Naive thymus-derived CD4-positive, alpha-beta T cell (primary cell): ENCODE measurements at places on chromosomes 4 and X.

GRCh38 chr4:181432335-181432734 is 810.9 kb upstream of the TENM3 start:
- DNase-seq = no peak

DNA sequence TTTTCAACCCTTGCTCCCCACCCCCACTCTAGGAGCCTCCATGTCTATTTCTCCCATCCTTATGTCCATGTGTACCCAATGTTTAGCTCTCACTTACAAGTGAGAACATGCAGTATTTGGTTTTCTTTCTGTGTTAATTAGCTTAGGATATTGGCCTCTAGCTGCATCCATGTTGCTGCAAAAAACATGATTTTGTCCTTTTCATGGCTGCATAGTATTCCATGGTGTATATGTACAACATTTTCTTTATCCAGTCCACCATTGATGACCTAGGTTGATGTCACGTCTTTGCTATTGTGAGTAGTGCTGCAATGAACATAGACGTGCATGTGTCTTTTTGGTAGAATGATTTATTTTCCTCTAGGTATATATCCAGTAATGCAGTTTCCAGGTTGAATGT is 472.8 kb downstream of the ZNF674 start:
- no peak for DNase-seq

- DNase-seq = no peak
Observed at GRCh38 chr4:7186516-7187167, 5.7 kb upstream of the SORCS2 start.

GRCh38 chr4:43607827-43608461 is 715.4 kb downstream of the GRXCR1 start:
- DNase-seq = no peak

GRCh38 chrX:140712413-140713173 is 3.0 kb downstream of the LINC00632 start:
- no peak for DNase-seq

DNA sequence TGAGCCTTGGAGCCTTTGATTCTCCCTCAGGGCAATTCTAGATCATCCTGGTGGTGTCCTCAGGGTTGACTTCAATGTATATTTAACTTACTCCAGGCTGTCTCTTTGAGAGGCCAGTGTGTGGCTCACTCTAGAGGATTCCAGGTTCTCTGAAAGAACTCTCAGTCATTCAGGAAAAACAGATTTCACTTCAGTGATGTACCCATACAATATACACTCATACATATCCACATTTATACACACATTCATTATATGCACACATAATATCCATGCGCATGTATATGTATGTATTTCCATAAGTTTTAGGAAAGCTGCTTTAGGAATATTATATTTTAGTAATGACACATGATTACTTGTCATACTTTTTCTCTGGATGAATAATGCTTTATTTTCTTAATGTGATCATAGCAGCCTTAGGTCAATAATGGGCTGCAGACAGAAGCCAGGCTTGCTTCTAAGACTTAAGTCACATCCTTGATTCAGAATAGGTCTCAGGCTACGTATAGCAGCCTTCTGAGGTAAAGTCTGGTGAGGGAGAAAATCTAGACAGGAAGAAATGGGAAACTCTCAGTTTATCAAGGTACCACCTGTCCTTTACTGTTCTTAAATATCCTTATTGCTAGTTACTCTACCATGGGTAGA is 397.0 kb downstream of the GPAT3 start:
- no peak for DNase-seq

DNA sequence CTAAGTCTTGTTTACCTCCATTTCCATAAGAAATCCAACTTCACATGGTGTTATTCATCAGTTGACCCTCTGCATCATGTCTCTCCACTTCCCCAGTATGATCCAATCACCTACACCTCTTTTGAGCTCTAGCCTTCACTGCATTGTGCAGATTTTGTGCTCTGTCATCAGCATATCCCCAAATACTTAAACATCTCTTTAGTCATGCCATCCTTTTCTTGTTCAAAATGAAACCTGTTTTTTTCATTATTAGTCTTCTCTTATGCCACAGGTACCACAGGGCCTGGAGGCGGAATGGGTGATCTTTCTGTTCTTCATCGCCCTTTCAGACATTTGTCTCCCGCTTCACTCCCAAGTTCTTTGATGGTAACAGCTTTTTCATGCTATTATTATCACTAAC is 382.7 kb upstream of the GALNTL6 start:
- no peak for DNase-seq

GRCh38 chr4:78336093-78336943 is 215.3 kb upstream of the ANXA3 start:
- no peak for DNase-seq

- DNase-seq = no peak
Observed at GRCh38 chr4:185591679-185592141, 56.4 kb upstream of the PDLIM3 start.

- no peak for DNase-seq
Observed at GRCh38 chr4:110486256-110486655, 10.3 kb downstream of the ENPEP start.

DNA sequence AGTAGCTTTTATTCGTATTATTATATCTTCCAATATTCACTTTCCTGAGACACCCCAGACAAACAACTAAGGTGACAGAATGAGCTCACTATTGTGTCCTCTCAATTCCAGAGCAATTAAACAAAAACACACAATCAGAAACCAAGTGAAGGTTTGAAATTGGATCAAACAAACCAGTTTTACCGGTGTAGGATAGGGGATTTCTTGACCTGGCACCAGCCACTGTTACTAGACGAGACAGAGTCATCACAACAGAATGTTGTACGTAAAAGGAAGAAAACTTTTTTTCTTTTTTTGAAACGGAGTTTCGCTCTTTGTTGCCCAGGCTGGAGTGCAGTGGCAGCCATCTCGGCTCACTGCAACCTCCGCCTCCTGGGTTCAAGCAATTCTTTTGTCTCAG is 43.7 kb downstream of the LDOC1 start:
- DNase-seq = no peak

DNA sequence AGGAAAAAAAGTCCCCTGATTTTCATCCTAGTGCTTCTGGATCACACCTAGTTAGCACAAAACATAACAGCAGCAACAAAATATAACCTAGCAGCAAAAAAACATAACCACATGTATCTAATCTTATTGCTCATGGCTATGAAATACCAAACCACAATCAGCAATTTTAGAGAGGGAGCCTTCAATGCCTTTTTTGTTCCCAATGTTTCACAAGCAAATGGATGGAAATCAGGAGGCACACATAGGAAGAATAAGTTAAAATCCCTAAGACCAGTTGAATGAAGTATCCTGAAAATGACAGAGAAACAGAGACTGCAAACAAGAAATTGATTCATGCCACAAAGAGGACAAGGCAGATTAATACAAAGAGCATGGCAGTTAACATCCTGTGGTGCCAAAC is 361.6 kb downstream of the GPM6A start:
- DNase-seq = no peak

GRCh38 chrX:45765767-45766166 is 565.1 kb upstream of the DIPK2B start:
- DNase-seq = no peak

DNA sequence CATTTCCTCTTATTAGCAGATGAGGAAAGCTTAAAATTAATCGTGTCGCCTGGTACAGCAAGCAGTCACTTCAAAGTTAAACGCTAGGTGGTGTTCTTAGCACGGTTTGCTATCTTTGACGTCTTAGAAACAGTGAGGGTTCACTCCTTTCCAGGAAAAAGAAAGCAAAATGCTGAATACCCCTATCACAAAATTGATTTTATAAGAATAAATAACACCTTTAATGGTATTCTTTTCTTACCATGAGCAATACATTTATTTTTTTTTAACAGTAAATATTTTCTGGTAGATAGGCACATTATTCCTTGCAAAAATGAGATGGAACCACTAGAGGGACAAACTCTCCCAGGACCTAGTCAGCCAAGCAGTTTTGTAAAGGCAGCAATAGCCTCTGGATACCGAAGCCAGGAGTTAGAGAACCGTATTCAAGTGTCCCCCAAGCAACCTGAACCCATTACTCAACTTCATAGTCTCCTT is 153.9 kb downstream of the KDR start:
- DNase-seq = no peak

DNA sequence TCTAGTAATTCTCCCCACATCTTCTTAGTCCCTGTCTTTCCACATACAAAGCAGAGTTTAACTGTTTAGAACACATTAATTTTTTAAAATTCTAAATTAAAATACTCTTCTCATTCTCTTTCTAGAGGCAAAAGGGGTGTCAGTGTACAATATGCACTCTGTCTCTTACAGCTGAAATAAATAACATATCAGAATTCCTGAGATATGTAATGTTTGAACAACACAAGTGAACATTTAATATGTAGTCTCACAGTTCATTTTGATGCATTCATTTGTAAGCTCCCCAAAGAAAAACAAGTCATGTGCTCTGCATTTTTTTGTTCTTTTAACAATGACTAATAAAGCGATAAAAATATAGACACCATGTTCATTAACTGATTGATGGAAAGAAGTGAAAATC is 19.7 kb upstream of the SULT1B1 start:
- no peak for DNase-seq

DNA sequence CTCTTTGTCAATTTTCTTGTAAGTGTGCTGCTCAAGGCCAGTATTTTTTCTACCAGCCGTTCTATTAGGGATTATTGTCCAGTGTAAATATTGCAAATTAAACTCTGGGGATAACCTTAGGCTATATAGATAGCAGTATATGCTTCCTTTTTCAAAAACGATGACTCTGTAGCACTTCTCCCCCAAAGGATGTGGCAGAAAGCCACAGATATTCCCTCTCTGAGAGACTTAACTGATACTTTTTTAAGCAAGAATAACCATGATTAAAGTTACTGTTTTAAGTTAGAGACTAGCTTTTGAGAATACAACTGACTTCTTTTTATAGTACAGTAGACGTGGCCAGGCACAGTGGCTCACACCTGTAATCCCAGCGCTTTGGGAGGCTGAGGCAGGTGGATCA is 130.0 kb downstream of the FHIP1A start:
- DNase-seq = no peak

DNA sequence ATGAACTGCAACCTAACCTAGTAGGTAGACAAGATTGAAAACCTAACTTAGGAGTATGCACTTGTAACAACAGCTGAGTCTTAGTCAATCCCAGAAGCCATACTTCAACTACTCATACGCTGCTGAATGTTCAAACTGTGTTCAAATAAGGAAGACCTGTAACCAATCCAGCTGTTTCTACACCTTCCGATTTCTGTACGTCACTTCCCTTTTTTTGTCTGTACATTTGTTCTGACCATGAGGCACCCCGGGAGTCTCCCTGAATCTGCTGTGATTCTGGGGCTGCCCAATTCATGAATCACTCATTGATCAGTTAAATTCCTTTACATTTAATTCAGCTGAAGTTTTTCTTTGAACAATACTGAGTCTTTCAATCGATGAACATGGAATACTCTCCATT is 89.5 kb downstream of the BMP3 start:
- no peak for DNase-seq

GRCh38 chr4:112266823-112267222 is 18.9 kb downstream of the TIFA start:
- peak; percentile 24 for DNase-seq

GRCh38 chr4:72312032-72312650 is 256.9 kb downstream of the ADAMTS3 start:
- no peak for DNase-seq

GRCh38 chr4:28879178-28879577 is 1841.0 kb upstream of the PCDH7 start:
- no peak for DNase-seq

DNA sequence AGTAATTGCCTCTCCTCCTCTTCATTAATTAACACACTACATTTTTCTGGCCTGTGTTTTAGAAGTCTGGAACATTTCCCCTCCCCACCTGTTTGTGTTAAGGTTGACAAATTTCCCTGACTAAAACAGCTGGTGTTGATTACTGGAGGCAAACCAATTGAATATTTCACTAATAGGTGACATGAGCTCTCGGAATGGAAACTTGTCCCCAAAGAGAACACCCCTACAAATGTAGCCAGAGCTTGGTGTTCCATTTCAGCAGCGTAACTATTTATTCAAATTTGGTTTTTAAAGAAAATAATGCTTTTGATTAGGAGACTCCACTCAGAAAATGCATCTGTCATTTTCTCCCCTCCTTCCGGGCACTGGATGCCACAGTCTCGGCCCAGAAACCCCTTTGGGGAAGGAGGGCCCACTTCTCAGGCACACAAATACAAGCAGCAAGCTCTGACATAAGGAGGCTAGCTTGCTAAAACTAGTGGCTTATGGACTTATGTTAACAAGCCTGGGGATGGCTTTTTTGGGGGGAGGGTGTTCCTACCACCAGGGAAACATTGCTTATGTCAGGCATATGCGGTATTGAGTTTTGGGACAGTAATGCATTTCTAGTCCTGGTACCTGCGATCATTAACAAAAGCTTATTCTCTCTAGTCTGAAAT is 2.2 kb downstream of the RNF150 start:
- no peak for DNase-seq

- DNase-seq = no peak
Observed at GRCh38 chr4:101414496-101414895, 67.2 kb upstream of the PPP3CA start.

DNA sequence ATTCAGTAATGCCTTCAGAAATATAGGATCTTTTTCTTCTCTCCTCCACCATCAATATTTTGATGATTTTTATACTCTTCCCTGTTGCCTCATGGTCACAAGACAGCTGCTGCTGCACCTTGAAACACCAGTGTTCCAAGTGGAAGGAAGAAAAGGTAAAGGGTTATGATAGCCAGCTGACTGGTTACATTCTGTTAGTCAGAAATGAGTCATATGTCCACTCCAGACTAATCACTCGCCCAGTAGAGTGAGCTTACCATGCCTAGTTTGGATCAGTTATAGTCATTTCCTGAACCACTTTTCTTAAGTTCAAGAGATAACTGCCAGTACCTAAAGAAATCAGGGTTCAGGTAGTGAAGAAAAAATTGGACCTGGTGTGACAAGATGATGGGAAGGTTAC is 532.3 kb upstream of the SMIM31 start:
- no peak for DNase-seq

GRCh38 chrX:118583781-118584180 is 88.2 kb downstream of the DOCK11 start:
- DNase-seq = no peak

DNA sequence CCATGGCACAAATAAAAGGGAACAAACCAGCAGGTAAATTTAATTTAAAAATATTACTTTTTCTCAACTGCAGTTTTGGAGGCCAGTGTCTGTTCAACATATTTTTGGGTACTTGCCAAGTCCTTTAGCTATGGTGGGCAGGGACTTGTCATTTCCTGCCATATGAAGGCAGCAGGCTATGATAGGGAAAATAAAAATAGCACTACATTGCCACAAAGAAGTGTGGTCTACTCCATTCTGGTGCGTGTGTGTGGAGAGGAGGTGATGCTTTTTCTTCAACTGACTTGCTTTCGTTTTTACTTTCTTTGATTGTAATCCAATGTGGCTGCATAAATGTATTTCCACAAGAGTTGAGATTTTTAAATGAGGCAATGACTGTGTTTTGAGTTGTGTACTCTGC is 17.2 kb downstream of the GPR174 start:
- peak; percentile 77 for DNase-seq

GRCh38 chrX:102866981-102867656 is 70.0 kb upstream of the RAB40AL start:
- no peak for DNase-seq
